HEK293T (cell line): ENCODE measurements at places on chromosomes 3 and 15.

- no peak for DNase-seq
Measured at GRCh38 chr15:101045835-101046691, 126.9 kb downstream of the LRRK1 start.

GRCh38 chr15:25736461-25736860, 126.7 kb downstream of the ATP10A start:
- no peak for DNase-seq

DNA sequence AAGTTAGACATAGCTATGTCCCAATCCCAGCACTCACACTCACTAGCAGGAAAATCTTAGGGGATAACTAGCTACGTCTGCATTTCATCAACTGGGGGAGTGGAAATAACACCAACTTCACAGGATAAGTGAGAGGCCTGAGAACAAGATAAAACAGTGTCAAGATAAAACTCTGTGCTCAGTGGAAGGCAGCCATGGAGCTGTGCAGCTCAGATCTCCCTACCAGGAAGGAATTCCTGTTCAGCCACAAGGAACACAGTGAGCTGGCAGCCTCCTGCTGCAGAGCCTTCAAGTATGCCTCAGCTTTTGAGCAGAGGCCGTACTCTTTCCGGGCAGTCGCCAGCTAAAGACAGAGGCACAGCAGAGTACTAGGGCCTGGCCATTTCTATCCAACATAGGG, 115.8 kb upstream of the TOPAZ1 start:
- DNase-seq: no peak

DNA sequence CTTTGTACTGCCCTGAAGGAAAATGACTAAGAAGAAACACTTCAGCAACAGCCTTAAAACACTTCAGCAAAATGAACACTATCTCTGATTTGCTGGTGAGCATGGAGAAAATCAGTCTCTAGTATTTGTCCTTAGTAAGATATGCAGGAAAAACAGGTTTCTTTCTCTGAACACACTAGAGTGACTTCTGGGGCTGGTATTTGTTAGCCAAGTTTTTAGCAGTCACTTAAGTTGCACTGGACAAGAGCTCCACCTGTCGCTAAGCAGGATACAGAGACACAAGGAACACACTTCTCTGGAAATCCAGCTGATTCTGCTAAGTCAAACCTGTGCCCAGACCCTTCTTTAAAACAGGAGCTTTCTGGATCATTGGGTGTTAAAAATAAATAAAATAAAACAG, 65.3 kb downstream of the CHAC1 start:
- no peak for DNase-seq

DNA sequence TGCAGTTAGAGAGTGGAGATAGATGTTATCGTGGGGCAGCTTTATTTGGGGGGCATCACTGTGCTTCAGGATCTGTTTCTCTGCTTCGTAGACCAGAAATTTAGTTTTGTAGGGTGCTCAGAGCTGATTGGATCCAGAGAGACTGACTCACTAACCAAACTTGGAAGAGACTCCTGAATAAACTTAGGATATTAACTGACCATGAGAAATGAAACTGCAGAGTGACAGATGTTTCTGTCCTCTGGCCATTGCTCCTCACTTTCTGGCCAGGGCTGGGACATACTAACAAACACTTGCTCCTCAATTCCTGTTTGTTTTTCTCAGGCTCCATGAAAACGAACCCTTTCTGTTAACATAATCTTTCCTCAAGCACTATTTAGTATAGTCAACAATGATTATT, 4.3 kb downstream of the ZNF592 start:
- DNase-seq: no peak

GRCh38 chr3:142348460-142348859, 99.4 kb downstream of the XRN1 start:
- DNase-seq: no peak

DNA sequence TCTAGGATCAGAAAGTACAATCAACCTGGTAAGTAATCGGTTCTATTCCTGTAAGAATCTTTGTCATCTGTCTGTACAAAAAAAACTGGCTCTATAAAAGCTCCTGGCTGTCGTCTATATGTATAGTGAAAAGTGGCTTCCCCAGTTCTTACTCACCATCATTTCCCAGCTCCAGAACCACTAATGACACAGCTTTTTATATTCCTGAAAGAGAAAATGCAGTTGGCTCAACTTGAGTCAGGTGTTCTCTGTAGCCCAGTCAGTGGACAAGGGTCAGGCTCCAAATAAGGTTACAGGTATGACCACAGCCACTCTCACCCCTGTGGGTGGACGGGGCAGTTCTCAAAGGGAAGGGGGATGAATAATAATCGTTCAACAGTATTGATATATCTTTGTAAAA, 85.1 kb downstream of the AP4E1 start:
- no peak for DNase-seq

DNA sequence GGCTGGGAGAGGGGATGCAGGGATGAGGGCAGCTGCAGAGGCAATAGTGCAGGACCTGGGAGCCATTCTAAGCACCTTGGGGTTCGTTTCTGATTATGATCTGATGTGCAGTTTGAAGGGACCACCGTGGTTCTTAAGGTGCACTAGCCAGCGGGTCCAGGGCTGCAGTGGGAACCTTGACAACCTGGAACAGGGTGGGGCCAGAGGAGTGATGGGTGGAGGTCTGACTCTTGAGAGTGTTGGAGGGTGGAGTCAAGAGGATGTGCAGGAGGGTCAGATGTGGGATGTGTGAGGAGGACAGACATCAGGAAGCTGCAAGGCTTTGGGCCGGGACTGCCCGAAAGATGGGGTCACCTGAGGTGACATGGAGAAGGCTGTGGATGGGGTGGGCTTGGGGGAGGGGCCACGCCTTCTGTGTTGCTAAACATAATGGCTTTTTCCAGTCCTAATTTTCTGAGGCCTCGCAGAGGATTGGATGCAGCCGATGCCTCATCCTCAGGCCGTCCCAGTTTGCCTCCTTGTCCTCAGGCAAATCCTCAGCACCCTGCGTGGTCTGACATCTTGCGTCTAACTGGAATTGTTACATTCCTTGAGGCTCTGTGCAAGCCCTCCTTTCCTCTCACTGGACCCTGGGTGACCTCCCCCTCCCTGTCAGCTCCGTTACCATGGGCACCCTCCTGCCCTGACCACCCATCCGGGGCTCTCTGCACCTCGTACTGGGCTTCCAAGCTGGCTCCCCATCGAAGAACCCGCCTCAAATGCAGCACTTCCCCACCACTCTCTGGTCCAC, 61.4 kb upstream of the TRPM1 start:
- no peak for DNase-seq

- DNase-seq: no peak
Measured at GRCh38 chr3:10162185-10162584, 2.5 kb upstream of the IRAK2 start.

DNA sequence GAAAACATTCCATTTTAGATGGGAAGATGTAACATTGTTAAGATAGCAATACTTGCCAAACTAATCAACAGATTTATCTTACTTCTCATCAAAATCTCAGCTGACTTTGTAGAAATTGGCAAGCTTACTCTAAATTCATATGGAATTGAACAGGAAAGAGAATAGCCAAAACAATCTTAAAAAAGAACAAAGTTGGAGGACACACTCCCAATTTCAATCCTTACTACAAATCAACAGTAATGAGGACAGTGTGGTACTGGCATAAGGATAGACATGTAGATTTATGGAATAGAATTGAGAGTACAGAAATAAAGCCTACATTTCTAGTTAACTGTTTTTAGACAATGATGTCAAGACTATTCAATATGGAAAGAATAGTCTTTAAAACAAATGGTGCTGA, 308.3 kb downstream of the SUCLG2 start:
- DNase-seq: no peak

- no peak for DNase-seq
Measured at GRCh38 chr15:29207027-29207757, 62.4 kb downstream of the NSMCE3 start.

GRCh38 chr3:171379961-171380483, 80.2 kb downstream of the TNIK start:
- DNase-seq: no peak

- DNase-seq: no peak
Measured at GRCh38 chr3:115715241-115715745, 92.0 kb downstream of the GAP43 start.

GRCh38 chr15:62393196-62393595, 228.1 kb upstream of the C2CD4B start:
- no peak for DNase-seq

GRCh38 chr3:153268564-153269279, 106.7 kb downstream of the RAP2B start:
- no peak for DNase-seq

DNA sequence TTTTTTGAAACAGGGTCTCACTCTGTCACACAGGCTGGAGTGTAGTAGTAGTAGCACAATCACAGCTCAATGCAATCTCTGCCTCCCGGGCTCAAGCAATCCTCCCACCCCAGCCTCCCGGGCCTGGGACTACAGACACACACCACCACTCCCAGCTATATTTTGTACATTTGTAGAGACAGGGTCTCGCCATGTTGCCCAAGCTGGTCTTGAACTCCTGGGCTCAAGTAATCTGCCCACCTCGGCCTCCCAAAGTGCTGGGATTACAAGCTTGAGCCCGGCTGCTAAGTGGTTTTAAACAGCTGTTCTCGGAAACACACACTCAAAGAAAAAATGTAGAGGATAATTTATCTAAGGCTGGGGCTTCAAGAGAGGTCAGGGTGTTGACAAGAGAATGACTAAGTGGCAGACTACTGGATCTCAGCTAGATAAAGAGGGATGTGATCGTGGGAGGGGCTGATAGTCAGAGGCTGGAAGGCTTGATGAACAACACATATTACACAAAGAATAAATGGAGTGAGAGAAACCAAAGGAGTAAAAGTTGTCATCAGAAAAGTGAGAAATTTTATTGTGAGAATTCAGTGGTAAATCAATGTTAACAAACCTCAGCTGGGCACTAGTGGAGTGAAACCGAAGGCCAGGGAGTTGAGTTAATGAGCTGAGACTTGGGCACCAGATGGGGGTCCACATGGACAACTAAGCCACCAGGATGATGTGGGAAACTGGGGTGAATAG, 6.7 kb downstream of the CCR5AS start:
- no peak for DNase-seq

GRCh38 chr3:181581656-181582055, 130.1 kb upstream of the SOX2 start:
- DNase-seq: no peak

- no peak for DNase-seq
Measured at GRCh38 chr15:70777170-70777926, 14.0 kb upstream of the UACA start.

DNA sequence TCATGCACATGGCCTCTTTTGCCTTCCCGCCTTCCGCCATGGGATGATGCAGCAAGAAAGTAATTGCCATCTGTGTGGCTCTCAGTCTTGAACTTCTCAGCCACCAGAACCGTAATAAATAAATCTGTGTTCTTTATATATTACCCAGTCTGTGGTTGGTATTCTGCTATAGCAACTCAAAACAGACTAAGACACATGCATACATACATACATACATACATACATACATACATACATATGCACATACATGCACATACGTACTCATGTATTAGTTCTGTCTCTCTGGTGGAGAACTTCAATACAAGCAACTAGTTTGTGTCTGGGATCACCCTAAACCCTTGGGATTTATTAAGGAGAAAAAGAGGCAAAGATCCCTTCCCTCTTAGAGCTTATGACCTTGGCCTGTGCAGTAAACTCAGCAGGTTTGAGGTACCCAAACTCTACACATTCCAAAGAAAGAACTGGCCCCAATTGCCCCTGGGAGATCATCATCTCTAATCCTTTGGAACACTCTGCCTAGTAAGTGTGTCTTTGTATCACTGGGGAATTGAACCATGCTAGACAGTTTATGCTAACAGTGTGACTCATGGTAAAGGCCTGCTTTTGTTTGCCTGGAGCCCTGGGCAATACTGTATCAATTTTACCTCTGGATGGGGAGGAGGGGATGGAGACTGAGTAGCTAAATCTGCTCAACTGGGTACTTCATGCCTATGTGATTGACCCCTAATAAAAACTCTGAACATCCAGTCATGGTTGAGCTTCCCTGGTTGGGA, 115.6 kb upstream of the LMCD1 start:
- no peak for DNase-seq

DNA sequence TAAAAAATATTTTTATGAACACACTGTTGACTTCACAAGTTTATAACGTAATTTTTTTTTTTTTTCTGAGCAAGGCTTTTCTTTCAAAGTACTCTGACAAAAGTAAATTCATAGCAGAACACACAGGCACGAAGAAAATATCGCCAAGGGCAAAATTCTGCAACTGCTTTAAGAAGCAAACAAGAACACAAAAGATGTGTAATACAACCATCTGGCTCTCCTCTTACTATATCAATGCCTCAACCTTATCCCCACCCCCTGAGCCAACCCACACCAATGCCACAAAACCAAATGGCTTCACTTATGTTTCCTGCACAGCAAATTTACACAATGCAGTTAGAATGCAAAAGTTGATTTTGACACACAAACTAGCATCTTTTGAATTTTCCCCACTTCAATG, 274.2 kb downstream of the FOXP1 start:
- no peak for DNase-seq

- DNase-seq: no peak
Measured at GRCh38 chr3:59654480-59655417, 604.9 kb upstream of the CFAP20DC start.

GRCh38 chr15:57427367-57427821, 51.1 kb downstream of the CGNL1 start:
- no peak for DNase-seq

DNA sequence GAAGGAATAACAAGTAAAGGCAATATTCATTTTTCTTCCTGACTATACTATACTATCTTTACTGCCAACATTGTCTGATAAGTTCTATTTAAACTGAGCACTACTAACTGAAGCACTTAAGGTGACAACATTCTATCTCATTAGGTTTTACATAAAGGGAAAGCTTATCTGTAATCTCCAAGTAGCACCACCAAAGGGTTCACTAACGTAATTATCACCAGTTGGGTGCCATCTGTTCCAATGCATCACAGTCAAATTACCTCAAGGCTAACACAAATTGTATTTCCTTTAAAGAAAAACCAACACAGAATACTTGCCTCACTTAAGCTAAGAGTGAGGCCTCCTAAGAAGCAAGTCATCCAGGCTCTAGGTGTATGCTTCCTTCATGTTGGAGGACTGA, 453.8 kb downstream of the RAP2B start:
- DNase-seq: no peak

- DNase-seq: no peak
Measured at GRCh38 chr3:192929146-192929545, 11.5 kb upstream of the MB21D2 start.

GRCh38 chr3:138740072-138740471, 94.7 kb downstream of the PIK3CB start:
- no peak for DNase-seq

GRCh38 chr3:194200422-194201081, 64.6 kb downstream of the HES1 start:
- no peak for DNase-seq

GRCh38 chr3:173191611-173192010, 50.6 kb upstream of the SPATA16 start:
- no peak for DNase-seq
